ENCODE measurements at places on chromosomes 13 and 19.

DNA sequence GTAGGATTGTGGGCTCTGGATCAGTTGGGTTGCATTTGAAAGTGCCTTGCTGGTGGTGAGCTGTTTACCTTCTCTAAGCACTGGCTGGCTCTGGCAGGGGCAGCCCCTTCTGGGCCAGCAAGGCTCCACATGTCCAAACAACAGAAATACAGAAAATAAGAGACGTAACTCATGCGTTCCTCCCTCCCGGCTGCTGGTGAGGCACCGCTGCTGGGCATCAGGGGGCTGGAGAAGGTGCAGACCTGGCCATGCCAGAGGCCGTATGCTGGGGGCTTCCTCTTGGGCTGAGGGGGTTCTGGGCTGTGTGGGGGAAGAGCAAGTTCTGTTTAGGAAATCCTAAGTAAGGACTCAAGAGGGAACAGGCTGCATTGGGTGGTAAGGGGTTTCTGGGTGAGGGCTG lies 140.6 kb downstream of the URI1 start:
- DNase-seq: no peak

GRCh38 chr13:60164234-60164889 lies 634 bp upstream of the DIAPH3 start:
- no peak for DNase-seq

- peak; percentile 92 for DNase-seq
Measured at GRCh38 chr13:19959831-19960652, 1.5 kb downstream of the ZMYM2 start.

DNA sequence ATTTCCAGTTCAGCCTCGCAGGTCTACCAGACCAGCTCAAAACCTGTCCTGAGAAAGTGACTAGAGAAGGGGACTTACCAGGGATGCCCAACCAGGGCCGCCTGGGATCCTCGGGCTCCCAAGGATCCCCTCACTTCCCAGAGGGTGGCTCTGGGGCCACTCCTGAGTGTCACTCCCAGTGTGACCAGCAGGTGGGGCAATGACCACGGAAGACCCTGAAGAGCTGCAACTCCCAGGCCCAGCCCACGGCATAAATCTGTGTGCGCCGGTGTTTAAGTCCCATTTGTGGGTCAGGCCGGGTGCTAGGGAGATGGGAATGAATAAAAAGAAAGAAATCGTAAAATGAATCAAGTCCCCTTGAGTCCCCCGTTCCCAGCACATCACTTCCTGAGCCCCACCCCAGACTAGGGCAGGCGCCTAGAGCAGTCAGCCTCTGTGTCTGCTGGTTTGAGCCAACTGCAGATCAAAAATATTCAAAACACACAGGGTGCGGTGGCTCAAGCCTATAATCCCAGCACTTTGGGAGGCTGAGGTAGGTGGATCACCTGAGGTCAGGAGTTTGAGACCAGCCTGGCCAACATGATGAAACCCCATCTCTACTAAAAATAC lies 10.7 kb downstream of the PTGIR start:
- DNase-seq: no peak

- DNase-seq: no peak
Measured at GRCh38 chr13:48531416-48532255, 1.2 kb downstream of the RCBTB2 start.

DNA sequence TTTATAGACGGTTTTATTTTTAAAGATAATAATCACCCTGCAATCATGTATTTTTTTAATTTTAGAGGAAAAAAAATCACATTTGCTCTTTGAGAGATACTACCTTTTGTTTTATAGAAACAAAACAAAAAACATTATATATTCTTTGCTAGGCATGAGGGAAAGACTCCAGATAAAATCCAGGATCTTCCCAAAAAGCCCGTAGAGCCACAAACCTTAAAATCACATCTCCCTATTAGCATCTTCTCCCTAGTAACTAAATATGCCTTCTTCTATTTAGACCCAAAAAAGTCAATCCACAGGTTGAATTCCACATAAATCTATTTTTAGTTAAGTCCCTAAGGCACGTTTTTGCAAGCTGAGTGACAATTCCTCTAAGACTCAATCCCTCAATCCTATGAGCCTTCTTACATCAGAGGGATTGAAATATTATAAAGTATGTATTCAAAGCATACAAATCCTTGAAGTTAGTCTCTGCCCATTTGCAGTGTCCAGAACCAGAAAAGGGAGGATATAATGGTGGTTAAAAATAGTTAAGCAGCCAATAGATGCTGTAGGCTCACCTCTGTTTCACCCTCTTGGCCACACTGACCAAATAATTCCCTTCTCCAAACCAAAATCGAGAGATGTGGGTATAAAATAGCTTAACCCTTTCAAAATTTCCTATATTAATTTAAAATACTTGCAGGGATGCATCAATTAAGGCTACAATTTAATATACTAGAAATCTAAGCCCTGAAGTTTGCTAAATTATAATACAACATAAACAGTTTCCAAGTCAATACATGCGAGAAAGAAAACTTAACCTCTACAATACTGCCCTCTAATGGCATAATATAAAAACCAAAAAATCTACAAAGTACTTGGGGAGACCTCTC lies 64.0 kb downstream of the SERP2 start:
- DNase-seq: no peak

- DNase-seq: no peak
Measured at GRCh38 chr13:44045180-44045562, 165.5 kb downstream of the LACC1 start.
